Right ventricle myocardium superior (tissue), 1 donor: ENCODE measurements at places on chromosomes 3 and 15.

DNA sequence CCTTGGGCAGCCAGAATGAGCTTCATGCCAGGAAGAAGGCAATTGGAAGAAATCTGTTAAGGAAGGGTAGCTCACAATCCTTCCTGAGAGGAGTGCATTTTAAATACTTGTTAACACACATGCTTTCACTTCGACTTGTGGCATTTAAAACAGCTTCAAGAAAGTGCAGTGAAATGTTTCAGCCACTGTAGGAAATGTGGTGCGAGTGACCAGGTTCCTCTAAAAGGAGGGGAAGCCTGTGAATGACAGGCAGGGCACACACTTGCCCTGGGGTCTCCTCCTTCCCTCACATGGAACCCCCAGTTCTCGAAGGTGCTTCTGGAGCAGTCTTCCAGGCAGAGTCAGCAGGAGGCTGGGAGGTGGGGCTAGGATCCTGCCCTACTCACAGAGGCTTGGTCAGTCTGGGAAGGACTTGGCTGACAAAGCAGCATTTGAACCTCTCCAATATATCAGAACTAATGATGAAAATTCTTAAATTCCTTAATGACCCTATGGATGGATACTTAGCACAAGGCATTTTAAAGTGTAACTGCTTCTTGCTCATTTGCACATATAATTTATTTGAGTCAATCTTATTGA lies 358.6 kb downstream of the CHST2 start:
- no peak for DNase-seq

DNA sequence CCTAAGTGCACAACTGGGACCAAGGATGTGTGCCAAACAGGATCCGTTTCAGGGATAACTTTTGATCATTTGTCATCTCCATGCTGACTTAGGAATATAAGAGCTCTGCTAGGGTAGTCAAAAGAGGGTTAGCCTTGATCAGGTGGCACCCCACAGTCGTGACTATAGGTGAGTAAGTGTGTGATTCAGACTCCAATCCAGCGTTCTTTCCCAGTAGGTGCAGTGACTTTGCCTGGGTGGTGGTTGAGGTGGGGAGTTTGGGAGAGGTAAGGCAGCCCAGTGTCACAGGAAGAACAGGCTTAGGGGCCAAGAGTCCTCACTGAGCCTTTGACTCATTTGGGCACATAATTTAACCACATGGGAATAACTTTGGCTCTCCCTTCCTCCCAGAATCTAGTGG lies 51.0 kb downstream of the CHDH start:
- DNase-seq = no peak

DNA sequence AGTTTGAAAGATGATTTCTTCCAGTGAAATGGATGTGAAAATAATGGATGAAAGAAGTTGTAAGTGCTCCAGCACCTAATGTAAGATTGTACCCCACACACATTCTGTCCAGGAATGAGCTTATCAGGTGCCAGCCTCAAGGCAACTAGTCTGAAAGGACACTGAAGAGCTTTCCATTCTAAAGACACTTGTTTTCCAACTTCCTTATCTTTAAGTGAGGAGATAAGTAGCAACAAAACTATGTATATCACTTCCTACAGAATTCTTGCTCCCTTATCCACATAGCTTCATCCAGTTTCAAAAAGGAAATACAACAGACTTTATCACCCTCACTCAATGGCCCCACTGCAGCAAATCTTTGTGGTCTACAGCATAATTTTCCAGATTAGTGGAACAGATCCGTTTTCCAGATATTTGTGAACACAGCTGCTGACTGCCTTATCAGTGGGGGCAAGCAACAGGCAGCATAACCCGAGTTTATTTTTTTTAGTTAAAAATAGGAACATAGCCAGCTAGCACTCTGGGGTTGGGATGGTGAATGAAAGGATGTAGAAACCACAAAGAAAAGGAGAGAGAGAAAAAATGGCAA lies 60.6 kb downstream of the CD200R1L start:
- DNase-seq = no peak

DNA sequence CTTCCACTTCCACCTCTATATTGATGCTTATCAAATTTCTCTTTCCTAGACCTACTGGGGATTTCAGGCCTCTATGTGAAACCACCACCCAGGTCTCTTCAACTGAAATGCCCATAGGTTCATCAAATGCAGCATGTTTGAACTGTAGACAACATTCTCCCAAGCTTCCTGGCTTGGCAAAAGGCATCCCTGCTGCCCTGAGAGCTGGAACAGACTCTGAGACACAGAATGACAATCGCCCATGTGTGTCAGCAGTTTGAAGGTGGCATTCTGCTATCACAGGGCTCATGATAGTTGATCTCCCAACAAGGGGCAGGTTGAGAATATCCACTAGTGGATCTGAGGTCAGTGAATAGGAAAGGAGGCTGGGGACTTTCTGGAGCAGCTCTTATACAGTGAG lies 200.7 kb downstream of the RPLP1 start:
- DNase-seq = no peak

GRCh38 chr15:28952666-28953491 lies 67.1 kb downstream of the APBA2 start:
- DNase-seq = no peak
